ENCODE measurements at places on chromosomes 3 and 15.

- ATAC-seq = no peak
Measured at GRCh38 chr3:195005251-195005620, 265.7 kb downstream of the XXYLT1 start.

DNA sequence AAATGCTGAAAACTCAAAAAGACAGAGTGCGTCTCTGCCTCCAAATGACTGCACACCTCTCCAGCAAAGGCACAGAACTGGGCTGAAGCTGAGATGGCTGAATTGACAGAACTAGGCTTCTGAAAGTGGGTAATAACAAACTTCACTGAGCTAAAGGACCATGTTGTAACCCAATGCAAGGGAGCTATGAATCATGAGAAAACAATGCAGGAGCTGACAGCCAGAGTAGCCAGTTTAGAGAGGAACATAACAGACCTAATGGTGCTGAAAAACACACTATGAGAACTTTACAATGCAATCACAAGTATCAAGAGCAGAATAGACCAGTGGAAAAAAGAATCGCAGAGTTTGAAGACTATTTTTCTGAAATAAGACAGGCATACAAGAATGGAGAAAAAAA is 10.1 kb upstream of the AVEN start:
- no peak for ATAC-seq

DNA sequence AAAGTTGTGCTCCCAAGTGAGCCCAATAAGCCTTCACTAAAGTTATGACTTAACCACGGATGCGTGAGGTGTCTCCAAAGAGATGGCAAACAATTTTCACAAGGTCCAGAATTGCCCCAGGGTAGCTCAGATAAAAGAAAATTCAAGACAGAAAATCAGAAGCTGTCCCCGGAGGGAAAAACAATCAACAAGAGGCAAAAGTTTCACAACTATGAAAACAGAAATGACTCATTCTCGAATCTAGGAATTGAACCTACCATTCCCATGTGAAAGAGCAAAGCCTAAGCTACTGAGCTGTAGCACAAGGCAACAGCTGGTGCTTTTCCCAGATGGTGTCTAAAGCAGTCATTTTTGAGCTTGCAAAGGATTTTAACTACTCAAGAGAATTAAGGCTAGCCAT is 33.5 kb upstream of the MKRN3 start:
- no peak for ATAC-seq

DNA sequence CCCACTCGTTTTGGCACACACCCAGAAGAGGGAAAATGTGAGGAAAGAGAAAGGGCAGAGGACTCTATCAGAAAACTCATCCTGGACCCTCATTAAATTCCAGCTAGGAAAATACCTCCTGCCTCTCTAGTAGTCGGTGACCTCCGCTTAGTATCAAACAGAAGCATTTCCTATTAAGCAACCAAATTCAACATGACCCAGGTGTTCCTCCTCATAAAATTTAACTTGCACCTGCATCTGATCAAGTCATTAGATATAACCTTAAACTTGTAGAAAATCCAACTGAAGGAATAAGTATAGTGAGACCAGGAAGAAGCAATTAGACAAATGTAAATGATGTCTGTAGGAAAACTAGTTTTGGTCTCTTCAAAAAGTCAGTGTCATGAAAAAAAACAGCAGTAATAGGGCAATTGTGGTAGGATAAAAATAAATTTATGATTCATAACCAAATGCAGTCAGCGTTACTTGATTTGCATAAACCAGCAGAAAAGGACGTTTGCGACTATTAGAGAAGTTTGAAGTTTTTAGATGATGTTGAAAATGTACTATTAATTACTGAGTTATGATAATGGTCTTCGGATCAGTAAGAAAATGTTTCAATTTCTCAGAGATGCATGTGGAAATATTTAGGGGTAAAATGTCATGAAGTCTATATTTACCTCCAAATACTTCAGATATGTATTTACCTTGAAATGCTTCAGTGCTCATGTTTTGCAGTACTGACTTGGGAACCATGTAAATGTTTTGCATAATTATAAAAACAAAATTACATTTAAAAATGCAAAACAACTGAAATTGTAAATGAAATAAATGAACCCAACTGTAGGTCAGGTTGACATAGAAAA is 44.6 kb downstream of the LDHAL6B start:
- ATAC-seq = no peak

- ATAC-seq = no peak
Measured at GRCh38 chr3:105365081-105365390, 1.7 kb upstream of the ALCAM start.
